Endothelial cell (in vitro differentiated cells): ENCODE measurements at places on chromosomes 1 and 21.

GRCh38 chr1:179825798-179826460 lies 51.7 kb downstream of the TOR1AIP2 start:
- DNase-seq = no peak

DNA sequence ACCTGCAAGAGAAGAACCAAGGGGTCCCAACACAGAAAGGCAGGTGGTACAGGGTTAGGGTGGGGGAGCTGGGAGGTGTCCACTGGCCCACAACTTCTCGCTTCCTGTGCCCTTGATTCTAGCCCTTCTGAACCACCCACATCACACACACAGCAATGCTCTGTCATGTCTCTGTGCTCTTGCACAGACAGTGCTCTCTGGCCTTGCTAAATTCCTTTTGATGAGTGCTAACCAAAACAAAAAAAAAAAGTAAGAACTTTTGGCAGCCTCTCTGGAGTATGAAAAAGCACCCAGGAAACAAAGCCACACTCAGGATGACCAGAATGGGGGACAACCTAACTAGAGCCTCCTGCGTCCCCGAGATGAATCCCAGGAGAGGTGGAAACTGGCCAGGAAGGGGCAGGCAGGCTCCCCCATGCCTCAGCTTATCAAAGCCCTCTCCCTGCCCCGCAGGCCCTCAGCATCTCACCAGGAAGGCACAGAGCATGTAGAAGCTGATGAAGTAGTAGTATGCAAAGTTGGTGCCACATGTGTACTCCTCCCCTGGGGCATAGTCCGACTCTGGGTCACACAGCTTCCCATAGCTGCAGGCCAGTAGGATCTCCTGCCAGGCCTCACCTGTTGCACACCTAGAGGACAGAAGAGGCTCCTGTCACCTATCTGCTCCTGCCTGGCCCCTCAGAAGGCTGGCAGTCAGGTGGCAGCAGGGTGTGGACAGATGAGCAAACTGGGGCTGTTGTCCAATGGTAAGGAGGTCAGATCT lies 27.2 kb upstream of the KIF21B start:
- DNase-seq = no peak

DNA sequence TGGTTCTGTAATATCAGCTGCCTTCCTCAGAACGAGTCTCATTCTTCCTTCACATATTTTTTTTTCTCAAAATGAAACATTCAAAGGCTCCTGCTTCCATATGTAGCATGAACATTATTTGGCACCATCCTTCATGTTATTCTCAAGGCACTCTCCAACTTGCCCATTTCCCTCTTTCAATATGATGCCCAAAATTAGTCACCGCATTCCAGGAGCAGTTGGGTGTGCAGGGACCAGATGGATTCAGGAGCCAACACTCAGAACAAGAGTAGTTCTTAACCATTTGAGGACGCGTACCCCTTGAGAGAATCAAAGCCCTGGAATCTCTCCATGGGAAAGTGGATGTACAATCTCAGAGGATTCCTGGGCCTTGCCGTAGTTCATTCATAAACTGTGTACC lies 50.3 kb downstream of the KCNK1 start:
- no peak for DNase-seq

DNA sequence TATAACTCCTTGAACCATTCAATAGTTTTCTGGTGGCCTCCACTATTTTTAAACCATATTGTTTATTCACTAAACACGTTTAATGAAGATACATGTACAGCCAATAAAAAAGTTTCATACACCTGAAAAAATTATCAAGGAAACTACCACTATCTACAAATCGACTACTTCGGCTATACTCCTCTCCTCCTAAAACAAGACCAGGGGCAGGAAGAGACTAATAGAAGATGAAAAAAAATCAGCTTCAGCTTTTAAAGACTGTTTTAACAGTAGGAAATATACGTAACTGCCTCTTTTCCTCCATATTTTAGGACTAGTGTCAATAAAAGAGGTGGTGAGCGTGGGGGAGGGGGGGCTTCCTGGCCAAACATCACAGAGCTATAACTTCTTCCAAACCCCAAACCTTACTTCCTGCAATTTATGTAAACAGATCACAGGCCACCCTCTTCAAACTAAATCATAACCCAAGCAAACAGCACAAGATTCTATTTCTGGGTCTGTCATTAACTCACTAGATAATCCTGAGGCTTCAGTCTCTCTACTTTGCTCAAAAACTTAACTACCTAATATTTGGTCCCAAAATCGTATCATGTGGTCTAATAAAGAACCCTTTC lies 15.1 kb downstream of the FOXJ3 start:
- DNase-seq = no peak

GRCh38 chr1:182629499-182630096 lies 25.4 kb upstream of the RGS16 start:
- DNase-seq = no peak

GRCh38 chr1:92791487-92792066 lies 6.7 kb upstream of the EVI5 start:
- DNase-seq = no peak

DNA sequence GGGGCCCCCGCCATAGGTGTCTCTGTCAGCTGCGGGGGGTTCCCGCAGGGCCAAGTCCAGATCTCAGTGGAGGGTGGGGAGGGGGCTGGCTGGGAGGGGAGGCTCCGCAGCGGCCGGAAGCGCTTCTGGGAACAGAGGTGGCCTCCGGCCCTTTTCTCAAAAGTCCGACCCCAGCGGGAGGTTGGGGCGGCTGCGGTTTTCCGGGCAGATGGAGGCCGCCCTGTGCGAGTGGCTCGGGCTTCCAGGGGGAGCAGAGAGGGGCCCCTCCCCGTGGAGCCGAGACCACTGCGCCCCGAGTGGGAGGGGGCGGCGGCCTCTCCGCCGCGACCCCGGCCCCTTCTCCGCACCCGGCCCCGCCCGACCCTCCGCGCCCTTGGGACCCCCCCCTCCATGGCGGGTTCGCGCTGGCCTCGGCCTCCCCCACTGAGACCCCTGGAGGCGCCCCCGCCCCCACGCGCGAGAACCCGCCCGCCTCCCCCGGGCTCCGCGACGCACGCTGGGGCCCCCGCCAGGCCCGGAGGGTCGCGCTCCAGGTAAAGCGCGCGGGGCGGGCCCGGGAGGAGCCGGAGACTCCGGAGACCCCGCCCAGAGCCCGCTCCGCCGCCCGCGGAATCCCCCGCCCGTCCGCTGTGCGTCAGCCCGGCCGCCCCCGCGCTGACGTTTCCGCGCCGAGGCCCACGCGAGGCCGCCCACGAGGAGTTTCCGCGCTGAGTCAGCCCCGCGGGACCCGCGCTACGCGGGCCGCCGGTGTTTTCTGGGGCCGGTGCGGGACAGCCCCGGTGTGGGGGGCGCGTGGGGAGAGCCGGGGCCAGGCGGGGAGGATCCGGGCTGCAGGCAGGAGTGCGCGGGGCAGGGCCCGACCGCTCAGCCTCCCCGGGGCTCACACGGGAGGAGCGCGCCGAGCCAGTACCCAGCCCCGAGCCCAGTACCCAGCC lies 5.2 kb downstream of the TNFRSF18 start:
- peak; percentile 29 for DNase-seq

- DNase-seq = no peak
These were observed 8.0 kb downstream of the FCAMR start for GRCh38 chr1:206962272-206962671.

GRCh38 chr1:228953207-228953606 lies 217.9 kb downstream of the RHOU start:
- DNase-seq = no peak

- no peak for DNase-seq
These were observed 50.4 kb downstream of the CD34 start for GRCh38 chr1:207860531-207860930.

GRCh38 chr1:89022167-89022959 lies at the start of gene GBP3:
TSS of gene GBP3 (minus strand) at chr1:89022866. CDS start at chr1:89020721, 2,145 bp downstream.
- DNase-seq = no peak

GRCh38 chr1:208083715-208084085 lies 160.5 kb downstream of the PLXNA2 start:
- no peak for DNase-seq

- peak; percentile 59 for DNase-seq
These were observed 913 bp upstream of the S1PR1 start for GRCh38 chr1:101235696-101236515.

DNA sequence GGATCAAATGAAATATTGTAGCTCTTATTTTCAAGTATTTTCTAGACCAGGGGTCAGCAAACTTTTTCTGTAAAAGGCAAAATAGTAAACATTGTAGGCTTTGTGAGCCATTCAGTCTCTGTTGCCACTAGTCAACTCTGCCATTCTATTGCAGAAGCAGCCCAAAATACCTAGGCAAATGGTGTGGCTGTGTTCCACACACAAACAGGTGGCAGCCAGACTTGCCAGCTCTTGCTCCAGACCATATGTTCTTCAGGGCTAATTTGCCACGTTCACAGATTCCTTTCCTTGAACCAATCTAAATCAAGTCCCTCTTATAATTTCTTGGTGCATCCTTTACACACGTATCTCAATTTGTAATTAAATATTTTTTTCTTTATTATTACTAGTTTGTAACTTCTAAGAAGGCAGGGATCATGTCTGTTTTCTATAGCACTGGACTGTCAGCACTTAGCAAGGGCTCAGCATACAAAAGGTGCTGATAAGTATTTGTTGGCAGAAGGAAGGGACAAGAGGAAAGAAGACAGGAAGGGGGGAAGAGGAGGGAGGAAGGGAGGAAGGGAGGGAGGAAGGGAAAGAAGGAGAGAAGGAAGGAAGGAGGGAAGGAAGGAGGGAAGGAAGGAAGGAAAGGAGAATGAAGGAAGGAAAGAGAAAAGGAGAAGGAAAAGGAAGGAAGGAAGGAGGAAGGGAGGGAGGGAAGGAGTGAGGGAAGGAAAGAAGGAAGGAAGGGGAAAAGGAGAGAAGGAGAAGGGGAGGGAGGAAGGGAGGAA lies 106.5 kb upstream of the EDEM3 start:
- no peak for DNase-seq

GRCh38 chr1:173301507-173301906 lies 94.4 kb upstream of the TNFSF4 start:
- DNase-seq = no peak

GRCh38 chr1:196361112-196361714 lies 247.0 kb downstream of the KCNT2 start:
- no peak for DNase-seq

DNA sequence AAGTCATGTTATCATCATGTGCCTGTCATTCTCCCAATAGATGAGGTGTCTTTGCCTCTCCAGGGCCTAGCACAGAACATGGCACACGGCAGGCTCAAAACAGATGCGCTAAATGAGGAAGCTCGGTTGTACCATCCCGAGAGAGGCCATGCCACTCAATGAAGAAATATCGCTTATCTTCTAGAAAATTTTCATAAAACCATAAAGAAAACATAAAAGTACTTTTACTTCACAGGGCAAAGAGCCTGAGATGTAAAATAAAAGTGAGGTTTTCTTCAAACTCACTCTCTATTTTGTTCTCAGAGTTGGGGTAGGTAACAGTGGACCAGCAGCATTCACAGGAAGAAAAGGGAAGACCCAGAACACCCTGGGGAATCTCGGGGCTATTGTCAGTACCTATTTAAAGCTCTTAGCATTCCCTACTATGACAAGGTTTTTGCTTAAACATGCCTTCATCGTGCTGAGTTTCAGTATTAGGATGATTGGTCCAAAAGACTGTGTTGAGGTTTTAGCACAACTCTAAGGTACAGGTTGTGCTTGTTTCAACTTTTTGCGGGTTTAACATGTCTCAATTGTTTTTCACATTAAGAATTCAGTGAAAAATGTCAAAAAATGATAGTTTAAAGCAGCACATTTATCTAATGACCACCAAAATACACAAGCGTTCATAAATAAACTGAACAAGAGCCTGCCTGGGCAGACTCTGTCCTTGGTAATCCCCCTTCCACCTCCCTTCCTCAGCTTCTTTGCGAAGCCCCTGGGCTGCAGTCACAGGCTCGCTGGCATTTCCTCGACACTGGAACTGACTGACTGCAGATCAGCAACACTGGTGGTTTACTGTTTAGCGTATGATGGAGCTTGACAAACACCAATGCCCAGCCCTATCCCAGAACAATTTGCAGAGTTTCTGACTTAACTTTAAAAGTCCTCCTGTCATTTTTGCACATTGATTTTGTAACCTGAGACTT lies 55.6 kb downstream of the COQ8A start:
- DNase-seq = no peak

GRCh38 chr1:154888757-154889156 lies 18.7 kb upstream of the KCNN3 start:
- no peak for DNase-seq

- DNase-seq = no peak
These were observed 13.8 kb upstream of the PTTG1IP start for GRCh38 chr21:44887126-44887806.

DNA sequence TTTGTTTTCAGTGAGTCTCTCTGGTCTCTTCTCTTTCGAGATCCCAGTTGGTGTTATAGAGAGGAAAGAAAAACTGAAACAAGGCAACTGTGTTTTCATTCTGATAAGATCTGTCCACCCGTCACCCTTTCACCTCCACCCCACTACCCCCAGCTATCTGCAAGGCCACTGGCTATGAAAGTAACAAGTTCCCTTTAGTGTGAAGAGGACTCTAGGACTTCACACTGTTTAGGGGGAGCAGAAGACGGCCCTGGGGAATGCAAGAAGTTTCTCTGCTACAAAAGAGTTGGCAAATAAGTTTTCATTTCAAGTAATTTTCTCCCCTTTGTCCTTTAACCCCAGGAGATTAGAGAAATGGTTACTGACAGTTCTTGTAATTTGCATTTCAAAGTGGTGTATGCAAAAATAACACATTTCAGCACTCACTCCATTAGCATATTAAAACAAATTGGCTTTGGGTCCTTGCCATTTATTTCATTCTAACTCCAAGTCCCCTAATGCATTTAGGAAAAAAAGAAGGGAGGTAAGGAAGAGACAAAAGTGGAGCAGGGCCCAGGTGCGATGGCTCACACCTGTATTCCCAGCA lies 79.6 kb upstream of the PPM1J start:
- DNase-seq = no peak

DNA sequence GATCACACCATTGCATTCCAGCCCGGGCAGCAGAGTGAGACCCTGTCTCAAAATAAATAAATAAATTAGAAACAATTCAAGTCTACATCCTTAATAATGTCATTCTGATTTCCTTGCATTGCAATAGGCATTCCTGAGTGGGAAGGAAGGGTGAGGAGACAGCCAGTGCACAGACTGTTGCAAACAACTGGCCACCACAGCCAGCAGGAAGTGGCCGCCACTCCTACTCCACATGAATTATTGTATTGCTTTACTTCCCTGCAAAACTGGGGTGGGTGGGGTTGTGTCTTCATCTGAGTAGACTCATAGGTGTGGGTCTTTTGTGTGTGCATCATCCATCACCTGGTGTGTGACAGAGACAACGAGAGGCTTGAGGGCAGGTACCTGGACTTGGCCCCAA lies 60.1 kb downstream of the OPTC start:
- DNase-seq = no peak

GRCh38 chr1:41882486-41882885 lies 36.2 kb downstream of the HIVEP3 start:
- DNase-seq = no peak

GRCh38 chr1:209808059-209808581 lies 2.2 kb upstream of the IRF6 start:
- DNase-seq = no peak
